NCI-H1417 (cell line): ENCODE measurements at places on chromosomes 2 and 18.

- DNase-seq = no peak
These were observed 70.6 kb downstream of the MARCO start for GRCh38 chr2:119012345-119013301.

GRCh38 chr2:74560591-74560990 is 6.1 kb downstream of the DOK1 start:
- DNase-seq = no peak

- no peak for DNase-seq
These were observed 879 bp upstream of the EPAS1 start for GRCh38 chr2:46296216-46296839.

- no peak for DNase-seq
These were observed 33.0 kb downstream of the COL5A2 start for GRCh38 chr2:189146553-189146952.

DNA sequence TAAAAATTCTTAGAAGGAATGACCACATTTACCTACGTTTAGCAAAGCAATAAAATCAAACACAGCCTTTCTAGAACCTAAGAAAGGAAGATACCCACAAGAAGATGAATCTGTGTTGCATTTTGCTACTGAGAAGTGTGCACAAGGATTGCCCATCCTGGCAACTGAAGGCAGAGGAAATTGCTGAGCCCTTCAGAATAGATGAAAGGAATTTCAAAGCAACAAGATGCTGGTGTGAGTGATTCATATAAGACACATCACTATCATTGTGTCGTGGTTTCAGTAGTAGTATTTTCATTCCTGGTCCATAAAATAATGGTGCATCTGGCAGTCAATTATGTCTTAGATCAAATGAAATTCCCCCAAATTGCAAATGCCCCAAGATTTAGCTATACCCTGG is 48.4 kb upstream of the ANKRD44 start:
- DNase-seq = no peak

DNA sequence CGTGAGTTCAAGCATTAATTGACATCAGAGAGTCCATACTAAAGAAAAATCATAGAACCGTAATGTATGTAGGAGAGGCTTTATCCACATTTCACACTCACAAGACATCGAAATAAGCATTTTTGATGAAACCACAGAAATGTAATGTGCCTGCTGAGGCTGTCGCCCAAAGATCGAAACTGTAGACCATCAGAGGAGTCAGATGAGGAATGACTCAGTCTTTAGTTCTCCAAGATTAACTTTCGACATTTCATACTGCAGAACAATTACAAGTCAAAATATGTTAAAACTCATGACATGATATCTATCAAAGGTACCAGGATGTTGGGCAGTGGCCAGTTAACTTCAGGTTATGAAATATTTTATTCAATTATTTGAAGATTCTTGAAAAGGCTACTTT is 79.6 kb downstream of the RAB31 start:
- DNase-seq = no peak

DNA sequence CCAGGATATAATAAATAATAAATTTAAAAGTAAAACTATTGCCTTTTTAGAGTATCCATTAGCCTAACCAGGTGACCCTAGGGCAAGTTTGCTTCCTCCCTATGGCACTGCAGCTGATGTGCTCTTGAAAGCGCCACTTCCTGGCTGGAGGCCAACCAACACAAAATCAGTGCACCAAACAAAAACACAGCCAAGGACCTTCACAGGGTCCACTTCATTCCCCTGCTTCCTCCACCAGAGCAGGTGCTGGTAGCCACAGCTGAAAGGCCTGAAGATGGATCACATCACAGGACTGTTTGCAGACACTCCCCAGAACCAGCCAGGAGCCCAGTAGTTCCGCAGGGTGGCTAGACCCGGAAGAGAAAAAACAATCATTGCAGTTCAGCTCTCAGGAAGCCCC is 108.8 kb downstream of the TWIST2 start:
- peak; percentile 40 for DNase-seq

- DNase-seq = no peak
These were observed 109.6 kb upstream of the SLC14A2 start for GRCh38 chr18:45505497-45506206.

- DNase-seq = no peak
These were observed 153.2 kb downstream of the WDR7 start for GRCh38 chr18:56804395-56804794.
